ENCODE measurements at places on chromosomes 5 and 9. TPM values are rescaled to one million over a fixed set of nuclear protein-coding genes. Genes with fewer than 3 reads are reported as not detected.

The DBH gene
- not detected for total RNA-seq

The SNX30 gene
- total RNA-seq: 4.0 TPM

The C5orf46 gene
- total RNA-seq: not detected

The GARNL3 gene
- total RNA-seq: 9.4 TPM

- DNase-seq: no peak
- no peaks in the 10 kb centered on the region for H3K27me3 ChIP-seq
- no peaks in the 10 kb centered on the region for H3K4me1 ChIP-seq
- H3K36me3 ChIP-seq: no peaks in the 10 kb centered on the region
Measured at GRCh38 chr5:13580058-13580457, 364.4 kb downstream of the DNAH5 start.

DNA sequence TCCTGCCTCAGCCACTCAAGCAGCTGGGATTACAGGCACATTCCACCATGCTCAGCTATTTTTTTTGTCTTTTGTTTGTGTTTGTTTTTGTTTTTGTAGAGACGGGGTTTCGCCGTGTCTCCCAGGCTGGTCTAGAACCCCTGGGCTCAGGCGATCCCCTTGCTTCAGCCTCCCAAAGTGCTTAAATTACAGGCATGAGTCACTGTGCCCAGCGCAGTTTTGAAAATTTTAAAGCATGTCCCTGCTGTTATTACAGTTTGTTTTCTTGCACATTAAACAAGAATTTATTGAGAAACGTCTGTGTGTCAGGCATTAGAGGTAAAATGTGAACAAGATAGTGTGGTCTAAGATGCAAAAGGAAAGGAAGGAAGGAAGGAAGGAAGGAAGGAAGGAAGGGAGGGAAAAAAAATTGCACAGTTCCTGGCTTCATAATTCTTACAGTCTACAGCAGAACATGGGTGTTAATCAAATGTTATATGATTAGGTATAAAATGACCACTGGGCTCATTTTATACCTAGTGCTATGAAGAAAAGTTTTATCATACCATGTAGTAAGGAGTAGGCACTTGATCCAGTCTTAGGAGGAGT is 205.4 kb downstream of the SNX18 start:
- H3K36me3 ChIP-seq: no peaks in the 10 kb centered on the region
- no peak for DNase-seq
- no peak overlapping the region for H3K27ac ChIP-seq
- no peak overlapping the region for H3K4me3 ChIP-seq
- H3K4me1 ChIP-seq: no peaks in the 10 kb centered on the region

DNA sequence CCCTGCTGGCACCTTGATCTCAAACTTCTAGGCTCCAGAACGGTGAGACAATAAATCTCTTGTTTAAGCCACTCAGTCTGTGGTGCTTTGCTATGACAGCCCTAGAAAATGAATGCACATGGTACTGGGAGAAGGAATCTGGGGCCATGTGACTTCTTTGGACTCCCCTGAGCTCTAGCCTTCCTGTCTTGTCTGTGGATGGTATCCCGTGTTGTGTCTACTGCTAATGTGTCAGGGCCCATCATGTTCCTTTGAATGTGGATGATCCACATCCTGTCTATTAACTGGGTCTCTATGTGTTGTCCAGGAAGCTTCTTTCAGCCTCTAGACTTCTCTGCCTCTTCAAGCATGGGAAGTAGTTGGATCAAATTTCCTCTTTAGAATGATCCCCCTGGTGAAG is 25.1 kb downstream of the IL7R start:
- H3K4me3 ChIP-seq: no peak overlapping the region
- DNase-seq: no peak
- H3K27ac ChIP-seq: no peak overlapping the region
- no peaks in the 10 kb centered on the region for H3K27me3 ChIP-seq
- no peaks in the 10 kb centered on the region for H3K36me3 ChIP-seq

Data from GM12878 (cell line).